ENCODE measurements at places on chromosomes 1 and 21.

GRCh38 chr1:157306896-157307295 is 168.7 kb upstream of the ETV3 start:
- no peak for DNase-seq

DNA sequence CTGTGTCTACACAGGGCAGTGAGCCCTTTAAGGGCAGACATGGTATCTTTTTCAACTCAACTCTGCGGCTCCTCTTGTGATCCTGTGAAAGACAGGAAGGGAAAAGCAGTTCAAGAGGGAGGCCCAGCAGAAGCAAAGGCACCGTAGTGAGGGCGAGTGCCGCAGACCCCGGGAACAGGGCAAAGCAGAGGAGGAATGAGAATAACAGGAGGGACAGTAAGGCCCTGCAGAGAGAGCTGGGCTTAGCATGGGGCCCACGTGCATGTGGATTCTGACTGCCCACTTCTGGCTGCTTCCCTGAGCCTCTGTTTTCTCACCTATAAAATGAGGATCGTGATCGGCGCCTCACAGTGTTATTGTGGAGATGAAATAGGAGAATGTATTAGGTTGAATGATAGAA is 409.3 kb downstream of the PTPRU start:
- no peak for DNase-seq

GRCh38 chr1:185170291-185170848 is 13.4 kb downstream of the SWT1 start:
- DNase-seq = peak; percentile 59

GRCh38 chr1:84675106-84675505 is 15.2 kb downstream of the SSX2IP start:
- no peak for DNase-seq

- no peak for DNase-seq
These were observed 5.5 kb downstream of the PAQR7 start for GRCh38 chr1:25869909-25870606.

DNA sequence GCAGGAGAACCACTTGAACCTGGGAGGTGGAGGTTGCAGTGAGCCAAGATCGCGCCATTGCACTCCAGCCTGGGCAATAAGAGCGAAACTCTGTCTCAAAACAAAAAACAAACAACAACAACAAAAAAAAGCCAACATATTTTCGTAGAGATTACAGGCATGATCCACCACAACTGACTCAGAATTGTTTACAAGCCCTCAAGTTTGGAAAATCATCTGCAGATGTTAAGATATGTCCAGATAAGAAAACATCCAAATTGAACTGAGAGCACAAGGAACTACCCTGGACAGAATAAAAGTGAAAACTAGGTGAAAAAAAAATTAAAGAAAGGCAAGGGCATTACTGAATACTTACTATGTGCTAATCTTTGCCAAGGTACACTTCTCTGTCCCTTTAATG is 89.8 kb upstream of the WLS start:
- no peak for DNase-seq

DNA sequence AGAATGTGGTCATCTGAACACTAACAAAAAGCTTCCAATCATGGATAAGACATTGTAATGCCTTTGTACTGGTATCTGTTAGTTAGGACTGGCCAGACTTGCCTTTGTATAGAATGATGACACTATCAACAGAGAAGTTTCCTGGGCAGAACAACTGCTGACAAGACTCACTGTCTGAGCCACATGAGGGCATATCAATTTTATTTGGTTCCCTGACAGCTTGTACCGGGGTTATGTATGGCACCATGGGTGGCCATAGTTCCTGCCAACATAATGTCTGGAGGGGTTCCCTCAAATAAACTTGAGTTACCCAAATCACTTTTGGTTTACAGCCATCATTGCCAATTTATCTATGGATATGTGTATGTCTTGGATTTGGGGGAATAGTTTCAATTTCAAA is 13.6 kb upstream of the H3-3A start:
- DNase-seq = no peak

DNA sequence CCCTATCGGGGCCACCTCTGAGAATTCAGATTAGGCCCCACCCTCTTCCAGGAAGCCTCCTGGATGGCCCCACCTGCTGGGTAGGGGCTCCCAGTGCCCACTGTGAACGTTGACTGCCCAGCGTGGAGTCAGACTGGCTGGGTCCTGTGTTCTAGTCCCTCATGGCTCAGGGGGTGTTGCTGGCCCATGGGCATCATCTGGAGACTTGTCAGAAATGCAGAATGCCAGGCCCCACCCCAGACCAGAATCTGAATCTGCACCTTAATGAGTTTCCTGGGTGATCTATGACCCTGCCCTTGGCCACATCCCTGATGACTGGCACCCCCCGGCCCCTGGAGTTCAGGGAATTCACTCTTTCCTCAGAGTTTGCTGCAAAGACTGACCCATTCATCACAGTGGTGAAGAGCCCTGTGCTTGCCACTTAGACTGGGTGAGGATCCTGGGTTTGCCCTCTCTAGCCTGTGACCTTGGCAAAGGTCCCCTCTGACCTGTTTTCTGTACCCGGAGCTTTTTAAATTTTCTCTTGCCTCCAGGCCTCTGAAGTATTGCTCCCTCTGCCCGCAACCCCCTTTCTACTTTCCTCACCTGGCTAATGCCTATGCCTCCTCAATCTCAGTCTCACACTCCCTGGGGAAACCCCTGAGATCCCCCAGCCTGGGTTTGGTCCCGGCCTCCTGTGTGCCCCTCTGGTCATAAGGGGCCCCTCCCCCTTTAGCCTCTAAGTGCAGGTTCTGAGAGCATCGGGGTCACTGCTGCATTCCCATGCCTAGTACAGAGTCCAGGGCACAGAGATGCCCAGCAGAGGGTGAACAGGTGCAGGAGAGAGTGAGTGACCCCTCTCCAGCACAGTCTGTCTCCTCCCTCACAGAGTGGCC is 184.2 kb downstream of the MATN1 start:
- DNase-seq = no peak

DNA sequence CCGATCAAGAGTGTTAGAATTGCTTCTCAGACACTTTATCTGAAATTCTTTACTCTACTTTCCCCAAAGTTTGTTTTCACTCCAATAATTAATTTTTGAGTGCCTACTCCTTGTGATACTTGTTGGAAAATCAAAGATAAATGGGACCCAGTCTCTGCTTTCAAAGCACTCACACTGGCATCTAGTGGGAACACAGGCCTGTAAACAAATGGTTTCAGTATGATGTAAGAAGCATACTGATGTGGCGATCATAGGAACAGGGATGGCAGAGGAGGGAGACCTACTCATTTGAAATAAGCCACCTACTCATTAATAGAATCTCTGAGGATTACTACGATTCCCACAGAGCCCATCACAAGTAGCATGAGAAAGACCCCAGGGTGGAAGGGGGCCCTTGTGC is 273.7 kb upstream of the ST6GALNAC5 start:
- no peak for DNase-seq

DNA sequence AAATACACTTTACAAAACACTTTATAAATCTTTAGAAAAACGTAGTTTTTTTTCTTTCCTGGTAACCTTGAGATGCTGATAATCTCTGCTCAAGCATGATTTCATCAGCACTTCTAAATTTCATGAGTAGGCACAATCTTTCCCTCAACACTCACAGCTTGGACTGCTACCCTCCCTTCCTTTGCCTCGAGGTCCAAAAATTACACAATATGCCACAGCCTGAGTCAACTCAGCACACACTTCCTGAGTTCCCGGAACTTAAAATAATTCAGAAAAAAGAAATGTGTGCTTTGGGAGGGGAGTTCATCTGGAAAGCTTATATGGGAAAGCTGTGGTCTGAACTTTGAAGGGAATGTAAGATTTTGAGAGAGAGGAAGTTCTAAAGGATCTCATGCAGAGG is 5.9 kb downstream of the CLCA2 start:
- DNase-seq = no peak

DNA sequence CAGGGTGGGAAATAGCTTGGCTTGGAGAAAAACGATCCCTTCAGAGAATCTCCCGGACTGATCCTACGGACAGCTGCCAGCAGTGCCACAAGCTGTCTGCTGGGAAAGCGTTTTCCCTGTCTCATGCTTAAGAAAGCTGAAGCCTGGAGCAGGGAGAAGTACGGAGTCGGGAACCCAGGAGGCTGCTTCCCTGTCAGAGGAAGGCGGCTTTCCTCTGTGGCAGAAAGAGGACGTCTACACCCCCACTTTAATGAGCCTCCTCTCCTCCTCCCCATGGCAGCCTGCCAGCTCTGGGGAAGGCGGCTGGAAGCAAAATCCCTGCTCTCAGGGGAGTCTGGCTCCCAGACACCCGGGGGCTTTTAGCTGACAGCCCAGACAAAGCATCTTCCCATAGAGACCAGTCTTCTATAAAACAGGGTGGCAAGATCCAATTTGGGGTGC is 7.3 kb downstream of the KIF21B start:
- peak; percentile 80 for DNase-seq

DNA sequence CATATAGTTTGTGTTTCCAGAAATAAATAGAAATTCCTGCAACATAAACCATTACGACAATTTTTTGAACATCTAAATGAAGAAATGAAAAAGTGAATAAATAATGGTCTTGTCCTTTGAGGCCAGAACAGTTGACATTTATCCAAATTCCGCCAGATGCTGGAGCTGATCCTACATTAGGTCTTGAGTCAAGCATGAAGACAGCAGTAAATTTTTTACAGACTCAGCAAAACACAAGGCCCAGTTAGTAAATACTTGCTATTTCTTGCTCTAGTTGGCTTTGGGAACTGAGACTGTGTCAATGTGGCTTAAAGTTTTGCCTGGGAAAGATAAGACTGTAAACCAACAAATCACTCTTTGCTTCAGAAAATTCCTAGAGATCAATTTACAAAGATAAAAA is 540.1 kb upstream of the RGS18 start:
- DNase-seq = no peak

GRCh38 chr1:205879974-205880373 is 30.0 kb upstream of the PM20D1 start:
- no peak for DNase-seq

DNA sequence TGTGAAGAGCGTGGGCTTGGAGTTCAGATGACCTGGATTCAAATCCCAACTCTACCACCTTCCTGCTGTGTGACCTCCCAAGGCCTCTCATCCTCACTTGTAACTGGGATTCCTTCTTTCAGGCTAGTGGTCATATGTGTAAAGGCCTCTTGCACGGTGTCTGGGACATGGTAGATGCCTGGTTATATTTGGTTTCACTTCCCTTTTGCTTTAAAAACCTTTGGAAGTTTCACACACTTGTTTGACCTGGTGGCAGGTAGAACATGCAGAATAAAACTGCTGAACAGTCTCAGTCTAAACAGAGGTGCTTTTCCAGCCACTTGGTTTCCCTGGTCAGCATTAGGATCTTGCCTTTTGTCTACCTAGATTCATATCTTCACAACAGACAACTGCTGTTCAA is 37.0 kb upstream of the RCAN3 start:
- no peak for DNase-seq

DNA sequence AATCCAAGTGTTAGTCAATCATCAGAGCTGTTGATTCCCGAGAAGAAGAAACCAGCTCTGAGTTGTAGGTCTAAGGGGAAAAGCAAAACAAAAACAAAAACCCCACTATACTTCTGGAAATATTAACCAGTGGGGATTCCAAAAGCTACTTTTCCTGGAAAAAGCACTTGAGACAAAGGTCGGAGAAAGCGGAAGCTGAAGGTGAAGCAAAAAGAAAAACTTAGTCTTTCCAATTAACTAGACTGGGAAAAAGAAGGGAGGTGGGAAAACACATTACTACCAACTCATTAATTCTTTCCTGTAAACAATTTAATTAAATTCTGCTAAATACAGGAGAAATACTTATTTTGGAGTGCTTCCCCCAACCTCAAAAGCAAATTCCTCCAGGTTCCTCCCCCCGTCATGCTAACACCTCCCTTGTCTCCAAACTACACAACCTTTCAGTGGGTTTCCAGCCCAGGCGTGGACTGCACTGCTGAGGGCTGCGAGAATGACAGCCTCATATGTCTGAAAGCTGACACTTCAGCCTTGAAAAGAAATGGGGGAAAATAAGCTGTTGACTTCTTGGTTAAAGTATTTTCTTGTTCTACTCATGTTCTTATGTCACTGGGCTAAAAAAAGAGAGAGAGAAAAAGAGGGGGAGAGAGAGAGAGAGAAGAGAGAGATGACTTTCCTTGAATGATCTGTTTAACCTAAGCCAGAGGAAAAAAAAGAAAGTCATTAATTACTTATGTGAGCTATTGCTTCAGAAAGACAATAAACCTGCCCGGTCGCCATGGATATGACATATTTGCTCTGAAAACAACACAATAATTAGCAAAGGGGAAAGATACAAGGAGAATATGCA is 5.1 kb downstream of the CASZ1 start:
- DNase-seq = no peak

- no peak for DNase-seq
These were observed 572 bp downstream of the FUCA1 start for GRCh38 chr1:23867542-23867894.

- DNase-seq = peak; percentile 10
These were observed 850 bp downstream of the SESN2 start for GRCh38 chr1:28259934-28260802.

DNA sequence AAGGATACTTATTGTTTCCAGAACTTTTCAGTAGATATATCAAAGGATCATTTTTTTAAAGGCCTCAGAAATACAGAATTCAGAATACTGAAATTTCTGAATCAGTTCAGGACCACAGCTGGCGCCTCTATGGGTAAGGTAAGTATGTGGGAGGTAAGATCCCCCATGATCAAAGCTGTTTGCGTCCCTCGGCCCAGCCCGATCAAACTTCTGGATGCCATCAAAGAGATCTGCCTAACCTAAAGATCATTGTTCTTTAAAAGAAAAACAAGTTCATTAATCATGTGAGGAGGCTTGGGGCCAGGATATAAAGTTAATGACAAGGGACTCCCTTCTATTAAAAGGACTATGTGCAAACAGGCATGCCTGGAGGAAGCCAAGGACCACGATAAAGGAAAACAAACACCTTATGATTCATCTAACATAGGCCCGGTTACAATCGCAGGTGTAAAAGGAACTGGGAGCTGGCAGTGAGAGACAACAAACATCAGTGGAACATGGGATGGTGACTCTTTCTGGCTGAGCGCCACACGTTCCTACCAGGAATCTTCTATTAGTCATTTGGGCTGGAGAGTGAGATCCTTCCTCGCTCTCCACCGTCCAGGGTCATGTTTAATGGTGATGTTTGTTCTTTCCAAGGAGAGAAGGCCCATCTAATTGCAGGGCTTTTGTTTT is 2.8 kb upstream of the BACE2 start:
- peak; percentile 69 for DNase-seq

DNA sequence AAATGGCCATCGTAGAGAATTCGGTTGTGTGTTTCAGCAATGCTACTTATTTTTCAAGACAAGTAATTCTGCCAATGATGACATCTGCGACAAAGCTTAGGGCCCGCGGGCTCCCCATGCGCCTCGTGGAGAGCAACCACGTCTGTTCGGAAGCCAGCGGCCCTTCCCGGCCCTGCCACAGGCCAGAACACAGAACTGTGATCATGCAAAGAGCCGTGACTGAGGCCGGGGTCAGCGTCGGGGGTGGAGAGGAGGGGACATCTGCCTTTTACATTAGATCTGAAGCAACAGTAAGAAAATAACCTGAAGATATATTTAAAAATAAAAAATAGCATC is 103.7 kb downstream of the PGBD5 start:
- DNase-seq = no peak

GRCh38 chr21:26599261-26599660 is 26.2 kb upstream of the CYYR1 start:
- DNase-seq = no peak

- no peak for DNase-seq
These were observed 4.7 kb downstream of the SPEN start for GRCh38 chr1:15852036-15852827.
